ENCODE measurements at places on chromosomes 3 and 15. TPM values are rescaled to one million over a fixed set of nuclear protein-coding genes. Genes with fewer than 3 reads are reported as not detected.

The NOX5 gene
- total RNA-seq: not detected

The GHSR gene
- not detected for total RNA-seq

The TRANK1 gene
- 3.4 TPM for total RNA-seq

The GOLGA8S gene
- total RNA-seq: not detected

The CADPS gene
- 0.50 TPM for total RNA-seq

The ZNF502 gene
- 1.6 TPM for total RNA-seq

The NDUFAF3 gene
- 207 TPM for total RNA-seq

The FETUB gene
- total RNA-seq: not detected

The CHCHD4 gene
- total RNA-seq: 19.5 TPM

The SERPINI2 gene
- total RNA-seq: not detected
